Stimulated activated CD8-positive, alpha-beta memory T cell treated with anti-CD3 and anti-CD28 coated beads, Interleukin-2, amount 100 ng/mL, for 48 hours (primary cell): ENCODE measurements at places on chromosomes 5 and 9.

DNA sequence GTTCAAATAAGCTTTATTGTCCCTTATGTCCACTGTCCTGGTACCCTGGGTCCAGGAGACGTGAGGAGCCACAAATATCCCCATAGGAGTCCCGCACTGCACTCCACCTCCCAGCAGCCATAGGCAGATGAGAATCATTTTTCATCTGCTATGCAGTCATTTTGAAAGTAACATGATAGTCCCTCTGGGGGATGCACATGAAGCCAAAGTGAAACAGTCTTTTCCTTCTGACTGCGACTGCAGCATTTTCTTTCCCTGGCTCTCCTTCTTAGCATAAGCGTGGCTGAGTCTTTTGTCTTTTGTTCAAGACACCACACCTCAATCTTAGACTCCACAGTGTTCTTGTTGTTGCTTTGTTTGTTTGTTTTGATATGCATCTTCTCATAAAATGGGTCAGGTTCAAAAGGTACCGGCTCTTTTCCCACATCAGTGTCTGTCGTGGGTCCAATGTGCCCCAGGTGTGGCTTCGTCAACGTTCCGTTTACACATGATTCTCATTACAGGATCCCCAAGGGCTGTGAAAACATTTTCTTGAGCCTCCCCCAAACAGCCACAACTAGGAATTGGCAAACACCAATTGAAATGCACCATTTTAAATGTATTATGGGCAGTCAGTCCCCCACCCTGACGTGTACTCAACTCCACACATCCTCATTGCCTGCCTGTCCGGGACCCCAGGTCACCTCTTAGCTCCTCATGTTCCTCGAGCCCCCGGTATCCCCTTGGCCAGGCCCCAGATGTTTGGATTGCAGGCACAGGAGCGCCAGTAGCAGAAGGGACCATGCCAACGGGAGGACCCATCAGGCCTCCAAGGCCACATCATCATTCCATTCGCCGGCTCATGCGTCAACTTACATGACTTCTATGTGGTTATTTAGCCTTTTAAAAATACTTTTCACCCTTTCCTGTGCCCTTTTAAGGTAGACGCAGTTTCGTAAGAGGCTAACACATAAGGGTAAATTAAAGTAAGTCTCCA, 237.8 kb upstream of the DAPK1 start:
- DNase-seq: no peak

DNA sequence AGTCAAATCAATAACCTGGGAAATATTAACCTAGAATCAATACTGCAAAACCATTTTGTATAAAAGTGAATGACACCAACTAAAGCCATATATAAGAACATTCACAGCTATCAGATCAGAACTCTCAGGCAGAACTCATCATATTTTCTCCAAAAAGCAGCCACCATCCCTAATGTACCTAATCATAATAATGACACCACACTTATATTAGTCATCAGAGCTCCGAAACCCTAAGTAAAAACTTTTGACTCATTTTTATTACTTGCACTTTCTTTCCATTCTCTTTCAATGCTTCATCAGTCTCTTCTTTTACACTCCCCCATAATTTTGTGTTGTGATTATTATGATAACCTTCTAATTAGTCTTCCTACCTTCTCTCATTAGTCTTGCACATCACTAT, 45.3 kb downstream of the INSL6 start:
- no peak for DNase-seq

DNA sequence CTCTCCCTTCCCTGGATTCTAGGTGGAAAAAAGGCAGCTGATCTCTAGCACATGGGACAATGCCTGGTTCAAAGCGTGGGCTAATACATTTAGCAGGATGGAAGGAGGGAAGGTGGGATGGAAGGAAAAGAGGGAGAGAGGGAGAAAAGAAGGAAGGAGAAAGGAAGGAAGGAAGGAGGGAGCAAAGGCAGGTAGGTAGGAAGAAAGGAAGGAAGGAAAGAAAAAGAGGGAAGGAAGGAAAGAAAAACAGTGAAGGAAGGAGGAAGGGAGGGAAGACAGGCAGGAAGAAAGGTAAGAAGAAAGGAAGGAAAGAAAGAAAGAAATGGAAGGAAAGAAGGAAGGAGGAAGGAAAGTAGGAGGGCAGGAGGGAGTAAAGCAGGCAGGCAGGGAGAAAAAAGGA, 12.2 kb upstream of the PALM2AKAP2 start:
- DNase-seq: no peak

DNA sequence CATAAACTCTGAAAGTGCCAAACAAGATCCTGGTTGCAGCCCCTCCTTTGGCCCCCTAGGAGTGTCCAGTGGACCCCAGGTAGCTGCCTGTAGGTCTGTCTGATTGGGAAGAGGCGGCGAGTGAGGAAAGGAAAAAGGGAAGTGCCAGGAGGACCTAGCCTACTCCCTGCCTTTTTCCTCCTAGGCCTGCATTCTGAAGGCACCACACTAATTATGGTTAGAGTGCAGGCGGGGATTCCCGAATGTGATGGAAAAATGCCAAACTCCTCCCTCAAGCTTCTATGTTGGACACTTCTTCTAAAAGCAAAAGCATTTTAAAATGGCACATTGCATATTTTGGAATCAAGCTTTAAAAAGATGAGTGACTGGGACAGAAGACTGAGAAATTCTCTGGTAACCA, 83.2 kb upstream of the SMIM15 start:
- no peak for DNase-seq

- no peak for DNase-seq
These were observed 93.7 kb upstream of the DAP start for GRCh38 chr5:10854506-10855277.

- DNase-seq: no peak
These were observed 22.9 kb upstream of the HMGCS1 start for GRCh38 chr5:43336159-43336558.

DNA sequence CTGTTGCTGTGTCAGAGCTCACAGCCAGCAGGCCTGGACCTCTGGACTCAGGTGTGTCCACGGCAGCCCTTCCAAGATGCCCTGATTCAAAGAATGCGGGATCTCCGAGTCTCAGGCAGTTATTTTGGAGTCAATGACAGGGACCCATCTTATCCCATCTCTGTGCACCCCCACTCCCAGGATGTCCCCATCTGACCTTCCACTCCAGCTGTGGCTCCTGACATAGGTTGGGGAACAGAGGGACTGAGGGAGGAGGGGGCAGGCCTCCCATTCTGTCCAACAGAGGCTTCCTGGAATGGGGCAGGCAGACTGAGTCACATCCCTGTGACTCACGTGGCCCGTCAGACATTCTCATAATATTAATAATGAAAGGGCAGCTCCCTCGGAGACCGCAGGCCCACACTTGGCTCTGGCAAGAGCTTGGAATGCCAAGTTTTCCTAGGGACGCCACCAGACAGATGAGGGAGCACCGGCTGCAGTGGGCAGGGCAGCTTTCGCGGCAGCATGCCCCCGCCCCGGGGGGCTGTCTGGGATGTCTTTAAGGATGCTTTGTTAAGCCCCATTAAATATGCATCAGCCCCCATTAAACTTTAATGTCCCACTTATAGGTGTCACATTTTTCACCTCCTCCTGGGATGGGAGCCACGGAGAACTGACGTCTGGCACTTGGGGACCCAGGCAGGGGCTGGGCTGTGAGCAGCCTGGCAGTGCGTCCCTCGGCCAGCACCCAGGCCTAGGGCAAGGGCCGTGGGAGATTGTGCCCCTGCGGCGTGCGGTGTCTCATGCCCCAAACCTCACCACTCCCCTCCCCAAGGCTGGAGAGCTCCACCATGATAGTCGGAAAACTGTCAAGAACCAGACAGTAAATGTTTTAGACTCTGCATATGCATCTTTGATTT, 23.6 kb upstream of the FIBCD1 start:
- DNase-seq: no peak
